Activated CD4-positive, alpha-beta T cell treated with anti-CD3 and anti-CD28 coated beads for 4 hours (primary cell): ENCODE measurements at places on chromosomes 7 and 10.

- no peak for DNase-seq
These were observed 35.3 kb downstream of the ARID5B start for GRCh38 chr10:61936770-61937169.

DNA sequence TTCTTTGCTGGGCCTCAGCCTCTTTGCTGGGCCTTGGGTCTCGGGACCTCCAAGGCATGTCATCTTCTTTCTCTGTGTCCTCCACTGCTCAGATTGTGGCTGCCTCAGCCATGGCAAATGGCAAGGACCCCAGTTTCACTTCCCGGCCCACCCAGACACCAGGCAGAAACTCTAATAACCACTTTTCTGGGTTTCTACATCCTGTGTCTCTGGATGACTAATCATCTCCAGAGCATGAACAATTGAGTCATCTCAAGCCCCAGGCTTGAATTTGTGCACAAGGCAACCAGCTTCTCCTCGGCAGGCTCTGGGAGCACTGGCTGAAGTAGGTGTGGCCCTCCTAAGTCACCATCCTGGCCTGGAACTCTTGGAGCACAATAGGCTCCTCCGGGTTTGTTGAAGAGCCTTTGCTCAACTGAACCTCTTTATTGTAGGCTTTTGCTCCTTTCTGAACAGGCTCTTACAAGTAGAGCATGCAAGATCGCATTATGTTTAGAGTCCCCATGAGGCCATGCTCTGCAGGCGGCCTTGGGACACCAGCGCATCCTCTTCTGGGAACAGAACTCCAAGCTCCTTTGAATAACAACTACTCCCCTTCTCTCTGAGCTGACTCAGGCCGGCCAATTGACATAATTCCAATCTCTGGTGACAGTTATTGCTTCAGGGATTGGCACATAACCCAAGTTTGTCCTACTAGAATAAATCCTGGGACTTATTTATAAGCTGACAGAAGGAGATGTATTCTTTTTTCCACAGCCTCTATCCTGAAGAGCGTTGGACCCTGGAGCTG lies 218.1 kb downstream of the WDR11 start:
- DNase-seq: no peak

DNA sequence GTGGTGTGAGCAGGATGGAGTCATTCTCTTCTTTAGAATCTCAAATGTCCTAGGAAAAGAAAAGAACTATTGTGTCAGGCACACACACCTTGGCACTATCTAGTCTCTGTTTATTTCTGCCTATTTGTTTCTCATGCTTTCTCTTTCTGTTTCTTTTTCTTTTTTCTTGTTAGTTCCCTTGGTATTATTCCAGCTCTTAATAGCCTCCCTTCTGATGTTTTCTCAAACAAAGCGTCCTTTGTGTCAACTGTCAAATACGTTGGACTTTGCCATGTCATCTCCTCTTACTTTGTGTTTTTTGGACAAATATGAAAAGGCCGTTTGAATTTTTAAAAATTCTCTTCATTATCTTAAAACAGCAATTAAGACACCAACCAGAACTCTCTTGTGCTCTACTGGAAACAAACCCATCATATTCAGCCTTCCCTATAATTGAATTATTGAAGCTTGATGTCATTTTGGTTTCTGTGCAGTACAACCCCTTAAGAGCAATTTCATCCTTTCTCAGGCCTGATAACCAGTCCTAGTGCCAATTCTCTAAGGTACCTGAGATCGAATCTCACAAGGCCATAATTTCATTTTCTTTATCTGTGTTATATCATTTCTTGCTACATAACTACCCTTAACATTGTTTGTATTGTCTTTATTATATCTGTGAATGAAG lies 497.8 kb upstream of the NRP1 start:
- DNase-seq: no peak

DNA sequence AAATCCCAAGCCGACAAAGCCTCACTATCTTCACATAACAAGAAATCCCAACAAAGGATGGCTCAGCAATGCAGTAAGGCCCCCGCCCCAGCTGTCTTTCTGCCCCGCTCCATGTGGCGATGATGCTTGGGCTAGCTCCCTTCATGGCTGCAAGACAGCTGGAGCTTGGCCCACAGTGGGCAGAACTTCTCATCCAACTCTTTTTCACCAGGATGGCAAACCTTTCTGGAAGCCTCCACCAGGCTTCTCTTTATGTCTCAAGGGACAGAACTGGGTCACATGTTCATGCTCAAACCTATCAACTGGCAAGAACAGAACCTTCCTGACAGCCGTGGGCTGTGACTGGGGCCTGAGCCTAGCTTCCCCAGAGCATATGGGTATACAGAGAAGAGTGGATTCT lies 260.5 kb upstream of the MKLN1 start:
- DNase-seq: no peak

- DNase-seq: no peak
These were observed 143.9 kb upstream of the LSM8 start for GRCh38 chr7:118039963-118040489.

- no peak for DNase-seq
These were observed 2.7 kb downstream of the TRUB1 start for GRCh38 chr10:114940735-114941134.

DNA sequence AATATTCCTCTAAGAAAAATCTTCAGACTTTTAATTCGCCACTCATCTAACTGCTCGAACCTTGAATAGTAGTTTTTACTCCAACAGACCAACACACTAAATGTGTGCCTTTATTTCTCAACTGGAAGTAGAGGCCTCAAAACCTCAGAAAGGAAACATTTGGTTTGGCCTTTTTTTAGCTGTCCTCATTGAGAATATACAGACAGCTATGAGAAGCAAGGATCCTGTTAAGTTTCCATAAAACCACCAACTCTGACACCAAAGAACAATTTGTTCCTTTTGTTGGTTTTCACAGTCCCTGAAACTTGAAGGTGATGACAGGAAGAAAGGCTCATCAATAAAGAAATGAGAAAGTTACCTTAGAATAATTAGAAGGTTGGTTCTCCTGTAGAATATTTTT lies 199.2 kb upstream of the MEOX2 start:
- no peak for DNase-seq

DNA sequence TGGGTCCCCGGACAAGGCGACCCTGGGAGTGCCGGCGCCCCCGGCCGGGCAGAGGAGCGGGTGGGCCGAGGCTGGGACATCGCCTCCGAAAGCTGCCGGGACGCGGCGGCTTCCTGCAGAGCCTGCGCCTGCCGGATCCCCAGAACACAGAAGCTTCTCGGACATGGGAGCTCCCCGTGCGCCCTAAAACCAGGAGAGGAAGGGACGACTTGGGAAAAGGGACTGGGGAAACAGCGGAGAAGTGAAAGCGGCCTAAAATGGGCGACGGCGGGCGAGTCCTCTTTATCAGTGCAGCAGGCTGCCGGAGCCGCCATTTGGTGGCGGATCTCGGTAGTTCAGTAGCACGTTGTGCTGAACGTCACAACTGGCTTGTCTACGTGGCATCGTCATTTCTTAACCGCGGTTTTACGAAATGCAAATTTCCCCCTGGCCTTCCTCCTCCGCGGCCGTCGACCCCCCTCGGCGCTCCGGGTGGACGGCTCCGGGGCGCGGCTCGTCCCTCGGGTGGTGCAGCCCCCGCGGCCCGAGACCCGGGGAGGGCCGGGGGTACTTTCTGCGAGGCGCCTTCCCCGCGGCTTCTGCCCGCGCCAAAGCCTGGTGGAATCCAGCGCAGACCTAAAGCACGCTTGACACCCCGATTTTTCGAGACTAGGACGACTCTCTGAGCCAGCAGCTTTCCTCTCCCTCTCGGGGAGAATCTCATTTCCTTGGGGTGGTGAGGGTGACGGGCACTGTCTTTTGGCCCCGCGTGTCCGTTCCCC lies 9.9 kb upstream of the SPAG6 start:
- DNase-seq: peak; percentile 56

DNA sequence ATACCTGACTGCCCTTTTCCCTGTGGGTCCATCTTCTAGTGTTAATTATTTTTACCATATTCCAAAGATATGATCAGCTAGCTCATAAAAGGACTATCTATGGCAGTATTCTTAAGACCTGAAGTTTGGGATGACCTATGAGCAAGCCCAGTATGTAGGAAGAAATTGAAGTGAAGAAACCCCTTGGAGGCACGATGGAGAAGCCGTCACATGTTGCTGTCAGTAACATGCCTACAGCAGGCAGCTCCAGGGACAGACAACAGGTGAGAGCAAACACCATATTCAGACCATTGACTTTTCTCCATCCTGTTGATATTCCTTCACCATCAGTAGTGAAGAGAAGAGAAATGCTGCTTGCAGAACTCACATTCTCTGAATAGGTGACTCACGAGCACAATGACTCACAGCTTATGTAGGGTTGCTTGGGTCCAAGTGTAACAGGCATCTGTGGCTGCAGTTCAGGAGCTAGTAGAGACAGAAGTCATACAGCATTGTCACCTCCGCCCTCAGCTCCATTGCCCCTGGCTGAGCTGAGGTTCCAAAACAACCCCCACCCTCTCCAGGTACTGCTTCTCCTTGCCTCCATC lies 8.4 kb upstream of the LYZL2 start:
- DNase-seq: no peak

- DNase-seq: no peak
These were observed 27.5 kb upstream of the NPVF start for GRCh38 chr7:25255611-25256332.

- no peak for DNase-seq
These were observed 38.8 kb upstream of the CACUL1 start for GRCh38 chr10:118793545-118793944.

DNA sequence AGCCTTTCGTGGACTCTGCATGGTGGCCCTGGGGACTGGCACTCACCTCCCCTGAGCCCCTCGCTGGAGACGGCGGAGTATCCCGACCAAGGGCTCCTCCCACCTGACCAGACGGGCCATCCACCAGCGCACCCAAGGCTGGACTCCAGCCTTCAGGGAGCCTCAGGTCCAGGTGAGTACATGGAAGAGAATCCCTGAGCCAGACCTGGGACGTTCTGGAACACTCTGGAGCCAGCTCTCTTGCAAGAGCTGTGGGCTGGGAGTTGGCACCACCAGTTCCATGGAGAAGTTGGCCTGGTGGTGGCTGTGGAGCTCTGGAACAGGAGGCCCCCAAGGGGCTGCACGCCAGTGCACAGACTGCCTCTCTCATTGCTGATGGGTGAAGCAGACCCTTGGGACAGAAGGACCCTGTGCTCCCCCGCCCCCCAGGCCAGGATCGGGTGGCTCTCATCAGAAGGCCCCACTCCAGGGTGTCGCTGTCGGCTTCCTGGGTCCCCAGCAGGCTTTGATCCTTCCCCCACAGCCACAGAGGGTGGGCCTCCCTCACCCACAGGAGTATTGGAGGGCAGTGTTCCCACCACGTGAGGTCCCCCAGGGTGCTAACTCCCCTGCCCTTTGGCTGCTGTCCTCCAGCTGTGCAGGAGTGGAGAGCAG lies 189.9 kb downstream of the EBF3 start:
- no peak for DNase-seq

GRCh38 chr10:32445036-32445435 lies 904 bp upstream of the CCDC7 start:
- no peak for DNase-seq

DNA sequence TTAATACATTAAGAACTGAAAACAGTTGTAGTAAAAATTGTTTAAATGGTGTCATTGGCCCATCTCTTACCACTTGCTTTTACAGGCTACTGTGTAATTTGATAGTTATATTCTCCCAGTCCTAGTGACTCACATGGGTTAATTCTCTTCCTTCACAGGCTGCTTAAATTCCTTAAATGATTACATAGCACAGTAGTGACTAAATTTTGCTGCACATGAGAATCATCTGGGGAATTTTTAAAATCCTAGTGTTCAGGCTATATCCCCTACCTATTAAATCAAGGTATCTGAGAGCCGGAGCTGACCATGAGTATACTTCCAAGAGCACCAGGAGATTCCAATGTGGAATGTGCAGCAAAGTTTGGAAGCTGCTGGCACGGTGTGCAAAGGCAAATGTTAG lies 45.3 kb upstream of the ZNF800 start:
- DNase-seq: no peak

- no peak for DNase-seq
These were observed 12.2 kb downstream of the TLX1 start for GRCh38 chr10:101143345-101143630.

DNA sequence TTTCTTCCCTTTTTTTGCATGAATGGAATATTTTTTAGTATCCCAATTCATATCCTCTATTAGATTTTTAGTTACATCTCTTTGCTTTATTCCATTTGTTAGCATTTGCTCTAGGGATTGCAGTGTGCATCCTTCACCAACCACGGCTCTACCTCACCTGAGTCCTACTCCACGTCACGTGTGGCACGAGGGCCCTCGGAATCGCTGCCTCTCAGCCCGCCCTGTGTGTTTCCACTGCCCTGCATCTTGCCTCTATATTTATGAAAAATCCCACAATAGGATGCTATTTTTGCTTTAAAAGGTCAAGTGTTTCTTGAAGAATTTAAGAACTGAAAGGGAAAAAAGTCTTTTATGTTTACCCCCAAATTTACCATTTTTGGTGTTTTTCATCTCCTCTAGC lies 41.0 kb downstream of the CFAP46 start:
- DNase-seq: no peak

DNA sequence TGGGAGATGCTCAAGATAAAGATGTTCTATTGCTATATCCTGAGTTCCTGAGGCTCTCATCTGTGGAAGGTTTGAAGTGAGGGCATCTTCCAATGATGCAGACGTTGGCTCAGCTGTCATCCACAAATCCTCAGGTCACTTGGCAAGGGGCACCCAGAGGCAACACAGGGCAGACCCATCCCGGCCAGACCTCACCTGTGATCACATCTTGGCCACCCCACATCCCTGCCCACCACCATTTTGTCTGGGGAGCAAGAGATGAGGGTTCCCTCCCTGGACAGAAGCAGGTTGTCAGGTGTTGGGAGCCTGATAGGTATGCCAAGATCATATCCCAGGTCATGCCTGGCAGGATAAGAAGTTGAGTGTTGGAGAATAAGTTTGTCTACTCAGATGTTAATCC lies 918.2 kb upstream of the ZNF722 start:
- DNase-seq: no peak

DNA sequence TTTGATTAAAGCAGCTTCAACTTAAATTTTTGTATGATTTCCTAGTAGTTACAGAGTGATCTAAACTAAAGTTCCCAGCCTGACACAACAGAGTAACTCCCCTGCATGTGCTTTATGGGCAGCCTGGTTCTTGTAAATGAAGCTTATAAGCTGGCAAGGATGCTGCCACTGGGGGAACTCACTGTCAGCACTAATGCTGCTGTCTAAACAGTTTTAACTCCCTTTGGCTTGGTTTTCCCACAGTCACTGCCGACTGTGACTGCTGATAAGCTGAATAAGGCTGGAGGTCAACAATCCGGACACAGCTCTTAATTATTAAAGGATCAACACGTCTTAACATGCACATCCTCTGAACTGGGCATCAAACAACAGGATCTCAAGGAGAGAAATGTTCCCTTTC lies 130.1 kb downstream of the OTUD1 start:
- DNase-seq: no peak

GRCh38 chr7:96921771-96922170 lies 83.6 kb upstream of the DLX6 start:
- no peak for DNase-seq
